Activated T-helper 17 cell treated with anti-CD3 and anti-CD28 coated beads, Interleukin-2, amount 50 U/mL, for 72 hours (primary cell): ENCODE measurements at places on chromosomes 16 and 17. TPM values are rescaled to one million over a fixed set of nuclear protein-coding genes. Genes with fewer than 3 reads are reported as not detected.

RTN4RL1 gene
- 0.09 TPM for total RNA-seq

GPR139 gene
- not detected for total RNA-seq

HBA1 gene
- not detected for total RNA-seq

- ATAC-seq, result no peak
These were observed 39.9 kb upstream of the LONP2 start for GRCh38 chr16:48203974-48204824.
